ENCODE measurements at places on chromosomes 1 and 21. TPM values are rescaled to one million over a fixed set of nuclear protein-coding genes. Genes with fewer than 3 reads are reported as not detected.

- H3K27ac ChIP-seq: no peak overlapping the region
- peaks cover 30% of the 10 kb centered on the region for H3K4me1 ChIP-seq
- H3K4me3 ChIP-seq: no peak overlapping the region
- no peaks in the 10 kb centered on the region for H3K27me3 ChIP-seq
- DNase-seq: no peak
- no peaks in the 10 kb centered on the region for H3K36me3 ChIP-seq
These were observed 6.7 kb downstream of the C1orf105 start for GRCh38 chr1:172427191-172427590.

DNA sequence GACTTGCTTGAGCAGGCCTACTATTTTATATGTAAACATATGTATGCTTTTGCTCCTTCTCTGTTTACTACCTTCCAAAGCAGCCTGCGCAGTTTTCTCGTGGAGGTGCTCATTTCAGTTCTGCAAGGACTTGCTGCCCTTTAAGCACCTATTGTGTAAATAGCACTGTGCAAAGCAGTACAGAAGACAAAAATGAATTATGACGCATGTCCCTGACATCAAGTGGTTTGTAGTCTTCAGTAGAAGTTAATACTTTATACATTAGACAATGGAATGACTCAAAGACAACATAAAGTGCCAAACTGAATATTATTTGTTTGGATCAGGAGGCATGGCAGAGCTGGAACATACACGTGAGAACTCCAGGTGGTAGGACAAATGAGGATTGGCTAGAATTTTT is 611.7 kb downstream of the LMO4 start:
- no peaks in the 10 kb centered on the region for H3K4me1 ChIP-seq
- peaks cover 6% of the 10 kb centered on the region for H3K27me3 ChIP-seq
- no peak overlapping the region for H3K4me3 ChIP-seq
- H3K36me3 ChIP-seq: no peaks in the 10 kb centered on the region
- H3K27ac ChIP-seq: no peak overlapping the region
- no peak for DNase-seq

GRCh38 chr1:56416495-56416894 is 162.9 kb downstream of the PLPP3 start:
- H3K36me3 ChIP-seq: no peaks in the 10 kb centered on the region
- no peak for DNase-seq
- H3K4me3 ChIP-seq: no peak overlapping the region
- no peaks in the 10 kb centered on the region for H3K4me1 ChIP-seq

GRCh38 chr21:38661197-38661871 is 144.4 kb upstream of the ETS2 start:
- H3K4me1 ChIP-seq: peaks cover 11% of the 10 kb centered on the region
- no peak overlapping the region for H3K27ac ChIP-seq
- DNase-seq: peak; percentile 24
- peaks cover 79% of the 10 kb centered on the region for H3K27me3 ChIP-seq
- peak overlapping the region; percentile 77 for H3K4me3 ChIP-seq

- H3K4me1 ChIP-seq: no peaks in the 10 kb centered on the region
- H3K27me3 ChIP-seq: peaks cover 6% of the 10 kb centered on the region
- H3K27ac ChIP-seq: no peak overlapping the region
- H3K36me3 ChIP-seq: no peaks in the 10 kb centered on the region
- H3K4me3 ChIP-seq: no peak overlapping the region
- no peak for DNase-seq
These were observed 68.1 kb downstream of the GRIK3 start for GRCh38 chr1:36966242-36966641.

DNA sequence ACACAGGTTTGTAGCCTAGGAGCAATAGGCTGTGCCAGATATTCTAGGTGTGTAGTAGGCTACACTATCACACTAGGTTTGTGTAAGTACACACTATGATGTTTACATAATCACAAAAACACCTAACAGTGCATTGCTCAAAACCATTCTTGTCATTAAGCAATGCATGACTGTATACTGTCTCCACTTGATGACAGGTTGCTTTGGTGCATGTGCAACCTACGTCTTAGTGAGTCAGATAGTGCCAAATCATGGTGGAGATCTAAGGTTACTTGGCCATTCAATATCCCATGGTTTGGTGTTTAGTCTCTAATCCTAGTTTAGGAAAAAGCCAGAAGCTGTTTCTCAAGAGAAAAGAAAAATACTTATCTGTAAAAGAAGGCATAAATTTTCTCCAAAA is 181.1 kb downstream of the KCNK2 start:
- no peaks in the 10 kb centered on the region for H3K36me3 ChIP-seq
- no peak overlapping the region for H3K4me3 ChIP-seq
- no peak for DNase-seq
- no peaks in the 10 kb centered on the region for H3K27me3 ChIP-seq
- no peak overlapping the region for H3K27ac ChIP-seq

GRCh38 chr1:33142483-33143064 is 39.3 kb downstream of the TRIM62 start:
- no peaks in the 10 kb centered on the region for H3K36me3 ChIP-seq
- no peaks in the 10 kb centered on the region for H3K27me3 ChIP-seq
- DNase-seq: no peak
- no peak overlapping the region for H3K4me3 ChIP-seq

DNA sequence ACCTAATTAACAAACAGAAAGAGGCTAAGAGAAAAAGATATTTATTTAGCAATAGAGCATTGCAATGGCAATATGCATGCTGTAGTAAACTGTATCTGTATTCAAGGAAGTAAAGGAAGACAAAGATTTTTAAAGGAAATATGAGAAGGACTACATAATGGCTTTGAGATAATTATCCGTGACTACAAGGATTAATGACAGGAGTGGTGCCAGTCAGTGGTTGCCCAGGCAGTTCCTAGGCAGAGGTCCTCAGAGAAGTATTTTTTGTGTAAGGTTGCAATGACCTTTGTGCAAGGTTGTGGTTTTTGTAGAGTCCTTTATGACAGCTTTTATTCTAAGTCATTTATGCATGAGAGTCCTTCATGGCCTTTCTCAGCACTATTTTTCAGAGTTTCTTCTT is 711.1 kb upstream of the CHRM3 start:
- H3K4me3 ChIP-seq: no peak overlapping the region
- H3K36me3 ChIP-seq: no peaks in the 10 kb centered on the region
- H3K4me1 ChIP-seq: no peaks in the 10 kb centered on the region
- no peak for DNase-seq
- H3K27me3 ChIP-seq: no peaks in the 10 kb centered on the region
- H3K27ac ChIP-seq: no peak overlapping the region

GRCh38 chr1:240169188-240169587 is 77.5 kb downstream of the FMN2 start:
- no peaks in the 10 kb centered on the region for H3K4me1 ChIP-seq
- DNase-seq: no peak
- H3K27me3 ChIP-seq: no peaks in the 10 kb centered on the region
- no peak overlapping the region for H3K4me3 ChIP-seq

GRCh38 chr1:179881642-179882252 is 338 bp upstream of the TOR1AIP1 start:
- H3K27ac ChIP-seq: peak overlapping the region; percentile 88
- peaks cover 71% of the 10 kb centered on the region for H3K4me1 ChIP-seq
- H3K36me3 ChIP-seq: peaks cover 9% of the 10 kb centered on the region
- no peaks in the 10 kb centered on the region for H3K27me3 ChIP-seq
- peak overlapping the region; percentile 91 for H3K4me3 ChIP-seq

DNA sequence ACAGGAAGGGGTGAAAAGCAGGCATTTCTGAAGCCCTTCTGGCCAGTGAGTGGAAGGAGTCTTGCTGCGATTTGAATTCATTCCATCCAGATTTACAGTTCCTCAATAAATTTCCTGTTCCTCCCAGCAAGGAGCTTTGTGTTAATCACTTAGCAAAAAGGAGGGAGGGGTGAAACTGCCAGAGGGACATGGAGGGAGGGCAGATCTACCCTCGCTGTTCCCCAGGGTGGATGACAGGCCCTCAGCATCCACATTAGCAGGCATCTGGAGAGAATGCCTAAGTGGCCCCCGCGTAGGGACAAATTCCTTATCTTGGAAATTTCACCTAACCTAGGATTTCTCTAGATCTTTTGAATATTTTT is 1.2 kb downstream of the ETV3 start:
- peak overlapping the region; percentile 97 for H3K27ac ChIP-seq
- peaks cover 88% of the 10 kb centered on the region for H3K4me1 ChIP-seq
- no peaks in the 10 kb centered on the region for H3K27me3 ChIP-seq
- peak overlapping the region; percentile 98 for H3K4me3 ChIP-seq

GRCh38 chr1:94143173-94143808 is 22.3 kb upstream of the ABCA4 start:
- no peak overlapping the region for H3K27ac ChIP-seq
- H3K27me3 ChIP-seq: no peaks in the 10 kb centered on the region

GRCh38 chr1:42518908-42519307 is 55.8 kb downstream of the CCDC30 start:
- no peak overlapping the region for H3K27ac ChIP-seq
- no peaks in the 10 kb centered on the region for H3K27me3 ChIP-seq
- no peak overlapping the region for H3K4me3 ChIP-seq

DNA sequence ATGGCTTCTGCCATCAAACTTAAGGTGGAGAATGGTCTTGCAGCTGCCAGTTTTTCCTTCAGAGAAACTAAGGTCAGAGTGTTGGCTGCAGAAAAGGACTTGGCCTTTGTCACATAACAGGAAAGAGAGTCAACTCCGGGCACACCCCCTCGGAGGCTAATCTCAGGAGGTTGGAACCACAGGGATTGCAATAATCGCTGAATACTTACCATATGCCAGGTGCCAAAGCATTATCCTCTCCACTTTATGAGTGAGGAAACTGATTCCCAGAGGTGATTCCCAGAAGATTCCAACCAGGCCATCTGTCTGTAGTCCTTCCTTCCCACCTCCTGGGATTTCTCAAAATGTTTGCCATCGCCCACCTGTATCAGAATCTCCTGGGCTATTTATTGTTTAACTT is 54.0 kb downstream of the LACTBL1 start:
- no peaks in the 10 kb centered on the region for H3K27me3 ChIP-seq
- no peak for DNase-seq
- H3K4me1 ChIP-seq: no peaks in the 10 kb centered on the region

- H3K27me3 ChIP-seq: peaks cover 10% of the 10 kb centered on the region
- H3K4me1 ChIP-seq: no peaks in the 10 kb centered on the region
- H3K27ac ChIP-seq: no peak overlapping the region
- no peak overlapping the region for H3K4me3 ChIP-seq
- no peak for DNase-seq
These were observed 153.2 kb upstream of the C1orf174 start for GRCh38 chr1:4053160-4053748.

DNA sequence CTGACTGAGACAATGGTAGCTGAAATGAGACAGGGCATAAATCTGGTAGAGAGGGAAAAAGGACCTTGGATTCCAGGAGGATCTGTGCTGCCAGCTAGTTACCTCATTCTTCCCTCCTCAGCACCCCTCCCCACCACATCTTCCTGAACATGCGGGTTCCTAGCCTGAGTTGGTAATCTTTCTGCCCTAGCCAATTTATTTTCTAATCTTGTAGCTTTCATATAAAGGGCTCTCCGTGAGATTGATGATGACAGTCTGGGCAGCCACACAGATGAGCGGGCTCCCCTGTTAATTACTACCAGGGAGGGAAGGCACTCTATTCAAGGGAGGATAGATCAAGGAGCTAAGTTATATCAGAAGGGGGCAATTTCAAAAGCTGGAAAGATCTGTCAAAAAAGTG is 20.2 kb downstream of the ARHGEF11 start:
- H3K4me1 ChIP-seq: no peaks in the 10 kb centered on the region
- H3K27ac ChIP-seq: no peak overlapping the region
- no peak overlapping the region for H3K4me3 ChIP-seq
- no peak for DNase-seq
- no peaks in the 10 kb centered on the region for H3K36me3 ChIP-seq

- no peaks in the 10 kb centered on the region for H3K27me3 ChIP-seq
- peaks cover 3% of the 10 kb centered on the region for H3K36me3 ChIP-seq
- H3K4me1 ChIP-seq: no peaks in the 10 kb centered on the region
- no peak for DNase-seq
- H3K27ac ChIP-seq: no peak overlapping the region
These were observed 272.2 kb downstream of the VAV3 start for GRCh38 chr1:107692580-107693345.

DNA sequence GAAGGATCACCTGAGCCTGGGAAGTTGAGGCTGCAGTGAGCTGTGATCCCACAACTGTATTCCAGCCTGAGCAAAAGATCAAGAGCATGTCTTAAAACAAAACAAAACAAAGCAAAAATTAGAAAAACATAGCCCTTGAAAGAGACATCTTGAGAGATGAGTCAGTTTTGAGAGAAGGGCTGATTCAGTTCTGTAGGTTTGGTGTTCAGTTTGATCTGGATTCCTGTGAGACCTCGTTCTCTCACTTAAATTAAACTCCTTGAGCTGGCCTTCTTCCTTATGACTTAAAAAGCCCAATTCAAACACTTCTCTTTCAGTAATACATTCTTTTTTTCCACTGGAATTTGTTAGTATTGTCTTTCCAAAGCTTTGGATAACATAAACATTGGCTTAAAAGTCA is 164.2 kb downstream of the NRIP1 start:
- peak overlapping the region; percentile 11 for H3K4me3 ChIP-seq
- H3K4me1 ChIP-seq: peaks cover 22% of the 10 kb centered on the region
- no peaks in the 10 kb centered on the region for H3K36me3 ChIP-seq
- H3K27ac ChIP-seq: no peak overlapping the region
- H3K27me3 ChIP-seq: no peaks in the 10 kb centered on the region

- no peak overlapping the region for H3K27ac ChIP-seq
- no peaks in the 10 kb centered on the region for H3K27me3 ChIP-seq
- H3K36me3 ChIP-seq: peaks cover 9% of the 10 kb centered on the region
- no peak overlapping the region for H3K4me3 ChIP-seq
- DNase-seq: no peak
These were observed 2.4 kb downstream of the ZMYND12 start for GRCh38 chr1:42453386-42453785.

- no peak for DNase-seq
- peaks cover 27% of the 10 kb centered on the region for H3K27me3 ChIP-seq
- H3K4me3 ChIP-seq: no peak overlapping the region
- no peaks in the 10 kb centered on the region for H3K36me3 ChIP-seq
These were observed 5.4 kb upstream of the SHISA4 start for GRCh38 chr1:201883266-201883665.

- no peaks in the 10 kb centered on the region for H3K27me3 ChIP-seq
- H3K4me3 ChIP-seq: no peak overlapping the region
- no peaks in the 10 kb centered on the region for H3K36me3 ChIP-seq
These were observed 107.3 kb downstream of the UCHL5 start for GRCh38 chr1:192951691-192952460.

DNA sequence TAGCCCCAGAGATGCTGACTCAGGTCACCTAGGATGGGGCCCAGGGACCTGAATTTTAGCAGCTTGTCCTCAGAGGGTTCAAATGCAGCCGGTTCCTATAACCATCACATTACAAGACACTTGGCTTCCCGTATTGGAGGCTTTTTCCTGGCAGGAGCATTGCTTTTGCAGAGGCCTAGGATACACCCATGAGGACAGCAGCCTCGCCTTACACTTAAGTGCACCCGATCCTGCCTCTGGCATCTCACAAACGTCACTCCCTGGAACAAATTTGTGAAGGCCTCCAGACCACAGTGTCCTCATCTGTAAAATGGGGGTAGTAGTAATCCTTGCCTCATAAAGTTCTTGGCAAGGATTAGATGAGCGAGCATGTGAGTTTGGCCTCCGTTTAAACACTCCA is 130.0 kb downstream of the KAZN start:
- DNase-seq: no peak
- no peak overlapping the region for H3K4me3 ChIP-seq
- H3K27ac ChIP-seq: no peak overlapping the region
- H3K4me1 ChIP-seq: no peaks in the 10 kb centered on the region
- peaks cover 5% of the 10 kb centered on the region for H3K27me3 ChIP-seq

TRAF3IP3 gene
- total RNA-seq: 127 TPM

ICOSLG gene
- 2.6 TPM for total RNA-seq

CELA2A gene
- not detected for total RNA-seq

MARK1 gene
- not detected for total RNA-seq

PLA2G2E gene
- total RNA-seq: not detected

HCRTR1 gene
- not detected for total RNA-seq

KMO gene
- 0.21 TPM for total RNA-seq

NBPF6 gene
- not detected for total RNA-seq

KCNK1 gene
- 5.9 TPM for total RNA-seq

RNPEP gene
- total RNA-seq: 46.4 TPM

RGS21 gene
- total RNA-seq: not detected

AKNAD1 gene
- total RNA-seq: not detected

Measured in activated T-cell treated with anti-CD3 and anti-CD28 coated beads, Interleukin-2, amount 50 U/mL, for 72 hours (primary cell).